ENCODE measurements at places on chromosomes 3 and 15. TPM values are rescaled to one million over a fixed set of nuclear protein-coding genes. Genes with fewer than 3 reads are reported as not detected.

Gene NANOGP8
- total RNA-seq = not detected

Gene RTP1
- total RNA-seq = not detected

DNA sequence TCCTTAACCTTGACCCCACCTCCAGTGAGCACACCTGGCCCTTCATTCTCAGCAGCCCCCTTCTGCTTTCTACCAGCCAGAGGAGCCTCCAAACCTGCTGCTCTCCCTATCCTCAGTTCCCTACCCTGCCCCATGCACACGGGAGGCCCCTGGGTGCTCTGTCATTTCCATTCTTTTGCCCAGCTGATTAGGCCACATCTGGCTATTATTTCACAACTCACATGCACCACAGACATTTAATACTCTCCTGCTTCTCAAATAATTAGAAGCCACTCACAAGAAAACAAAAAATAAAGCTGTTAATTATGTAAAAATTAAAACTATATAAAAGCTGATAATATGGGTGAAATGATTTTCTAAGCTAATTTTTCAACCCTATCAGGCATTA lies 50.7 kb downstream of the MYLK start:
- DNase-seq = no peak

- peak; percentile 99 for DNase-seq
Measured at GRCh38 chr3:100269410-100270214, 8.8 kb downstream of the TBC1D23 start.

DNA sequence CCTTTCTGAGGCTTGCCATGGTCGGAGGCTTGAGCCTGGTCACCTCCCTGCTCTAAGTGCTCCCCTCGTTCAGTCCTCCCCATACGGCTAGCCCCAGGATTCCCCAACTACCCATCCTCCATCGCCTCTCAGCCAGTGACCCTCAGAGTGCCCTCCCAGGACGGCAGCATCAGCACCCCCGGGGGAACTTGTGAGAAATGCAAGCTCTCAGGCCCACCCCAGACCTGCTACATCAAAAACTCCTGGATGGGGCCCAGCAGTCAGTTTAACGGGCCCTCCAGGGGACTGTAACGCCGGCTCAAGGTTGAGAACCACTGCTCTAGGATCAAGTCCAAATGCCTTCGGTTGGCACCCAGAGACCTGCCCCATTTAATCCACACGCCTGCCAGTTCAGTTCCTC lies 6.9 kb downstream of the ADAMTS17 start:
- DNase-seq = no peak
